Activated naive CD4-positive, alpha-beta T cell treated with Interleukin-2 at 50 U/mL for 16 hours (primary cell): ENCODE measurements at places on chromosomes 2 and 18.

GRCh38 chr2:126765395-126765794, 109.4 kb downstream of the GYPC start:
- no peak for DNase-seq

DNA sequence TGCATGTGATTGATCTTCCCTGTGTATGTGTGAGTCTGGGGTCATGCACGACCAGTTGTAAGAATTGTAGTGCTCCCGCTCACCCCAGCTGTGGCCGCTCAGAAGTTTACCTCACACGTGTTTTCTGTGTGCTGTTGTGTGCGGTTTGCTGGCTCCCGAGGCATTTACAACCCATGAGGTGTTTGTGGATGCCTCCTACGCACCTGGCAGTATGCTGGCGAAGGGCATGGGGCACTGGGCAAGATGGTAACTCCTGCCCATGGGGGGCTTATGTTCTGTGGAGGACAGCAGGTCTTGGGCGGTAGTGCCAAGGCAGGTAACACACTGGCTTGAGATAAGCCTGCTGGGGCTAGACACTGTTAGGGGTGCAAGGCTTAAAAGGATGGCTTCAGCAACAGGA, 102.6 kb upstream of the HS6ST1 start:
- DNase-seq: no peak

DNA sequence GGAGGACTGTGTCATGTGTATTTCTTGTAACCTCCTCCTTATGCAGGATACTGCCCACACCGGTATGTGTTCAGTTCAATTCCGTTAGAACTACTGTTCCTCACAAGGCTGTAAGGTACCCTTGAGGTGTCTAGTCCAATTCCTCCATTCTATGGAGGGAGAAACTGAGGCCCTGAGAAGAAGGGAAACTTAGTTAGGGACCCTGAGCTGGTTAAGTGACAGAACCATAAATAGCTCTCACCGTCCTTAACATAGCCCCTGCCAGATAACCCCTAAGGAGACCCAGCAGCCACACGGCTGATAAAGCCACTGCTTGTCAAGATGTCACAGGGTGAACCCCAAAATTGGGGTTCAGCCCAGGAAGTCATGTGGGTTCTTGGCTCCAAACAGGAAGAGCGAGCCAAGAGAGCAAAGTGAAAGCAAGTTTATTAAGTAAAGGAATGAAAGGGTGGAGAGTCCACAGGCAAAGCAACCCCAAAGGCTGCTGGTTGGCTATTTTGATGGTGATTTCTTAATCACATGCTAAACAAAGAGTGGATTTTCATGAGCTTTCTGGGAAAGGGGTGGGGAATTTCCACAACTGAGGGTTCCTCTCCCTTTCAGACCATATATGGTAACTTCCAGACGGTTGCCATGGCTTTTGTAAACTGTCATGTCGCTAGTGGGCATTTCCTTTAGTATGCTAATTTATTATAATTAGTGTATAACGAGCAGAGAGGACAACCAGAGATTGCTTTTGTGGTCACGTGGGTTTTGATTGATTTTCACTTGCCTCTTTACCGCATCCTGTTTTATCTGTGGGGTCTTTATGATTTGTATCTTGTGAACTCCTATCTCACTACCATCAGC, 83.4 kb upstream of the RTN4 start:
- DNase-seq: peak; percentile 38

- peak; percentile 37 for DNase-seq
Observed at GRCh38 chr2:64655018-64655664, 1.4 kb upstream of the SERTAD2 start.

- DNase-seq: no peak
Observed at GRCh38 chr2:11213090-11213638, 57.9 kb downstream of the SLC66A3 start.

- DNase-seq: no peak
Observed at GRCh38 chr2:62495761-62496160, 10.2 kb downstream of the TMEM17 start.

GRCh38 chr2:117396161-117396560, 418.3 kb upstream of the DDX18 start:
- no peak for DNase-seq

GRCh38 chr18:54720620-54721019, 107.7 kb upstream of the RAB27B start:
- DNase-seq: no peak

DNA sequence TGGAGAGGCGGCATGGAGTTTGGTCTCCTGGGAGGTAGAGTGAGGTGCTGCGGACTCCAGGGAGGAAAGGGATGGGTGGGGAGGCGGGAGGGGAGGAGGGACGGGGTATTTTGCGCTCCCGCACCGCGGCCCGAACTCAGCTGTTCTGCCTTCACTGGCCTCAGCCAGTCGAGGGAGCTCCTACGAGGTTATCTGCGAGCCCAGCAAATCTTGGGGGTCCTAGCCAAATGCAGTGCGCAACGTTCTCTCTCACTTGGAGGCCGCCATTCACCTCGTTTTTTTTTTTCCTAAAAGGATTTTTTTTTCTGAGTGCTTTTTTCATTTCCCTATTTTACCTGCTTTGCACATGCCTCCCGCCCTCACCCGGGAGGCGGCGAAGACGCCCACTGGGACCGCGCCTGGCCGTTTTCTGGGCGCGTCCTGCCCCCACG, 877 bp upstream of the BCL2L11 start:
- DNase-seq: peak; percentile 21

DNA sequence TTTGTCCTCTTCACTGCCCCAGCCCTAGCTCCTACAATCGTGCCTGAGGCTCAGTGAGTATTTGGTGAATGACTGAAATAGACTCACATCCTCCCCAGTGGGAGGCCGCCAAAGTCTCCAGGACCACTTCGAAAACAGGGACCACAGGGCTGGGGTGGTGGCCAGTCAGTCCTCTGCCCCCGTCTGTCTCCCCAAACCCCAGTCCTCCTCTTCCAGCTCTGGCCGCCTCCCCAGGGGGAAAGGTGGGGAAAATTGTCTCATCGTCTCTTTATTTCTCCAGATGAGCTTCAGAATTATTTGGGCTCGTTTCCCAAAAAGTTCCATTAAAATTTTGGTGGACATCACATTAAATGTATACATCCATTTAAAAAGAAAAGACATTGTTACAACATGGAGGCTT, 43.5 kb downstream of the NPPC start:
- DNase-seq: no peak

DNA sequence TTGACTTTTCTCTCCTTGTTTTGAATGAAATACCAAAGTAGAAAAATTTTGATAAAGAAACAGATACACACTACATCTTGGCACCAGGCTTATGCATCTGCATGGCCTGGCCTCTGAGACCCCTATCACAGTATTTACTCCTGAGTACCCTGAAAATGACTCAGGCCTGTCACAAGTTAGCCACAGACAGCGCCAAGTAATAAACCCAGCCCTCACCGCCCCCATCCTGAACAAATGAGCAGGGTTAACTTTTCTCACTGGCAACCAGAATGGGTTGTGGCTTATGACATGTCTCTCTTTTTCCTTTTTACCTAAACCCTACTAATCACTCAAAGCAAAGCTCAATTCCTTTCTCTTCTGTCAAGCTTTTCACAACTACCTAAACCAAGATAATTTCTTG, 35.3 kb downstream of the SPRED2 start:
- peak; percentile 24 for DNase-seq

DNA sequence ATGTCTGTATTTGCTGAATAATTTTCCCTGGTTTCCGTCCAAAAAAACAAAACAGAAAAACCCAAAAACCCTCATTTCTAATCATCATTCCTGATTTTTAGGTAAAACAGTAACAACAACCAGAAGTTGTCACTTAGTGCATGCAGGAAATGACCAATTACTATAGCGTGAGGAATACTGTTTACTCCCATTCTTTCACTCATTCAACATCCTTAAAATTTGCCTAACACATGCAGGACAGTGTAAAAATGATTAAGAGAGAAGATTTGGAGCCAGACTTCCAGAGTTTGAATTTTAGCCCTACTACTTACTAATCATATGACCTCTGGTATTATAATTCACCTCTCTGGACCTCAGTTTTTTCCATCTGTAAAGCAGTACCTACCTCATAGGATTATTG, 83.1 kb downstream of the FIGN start:
- no peak for DNase-seq

DNA sequence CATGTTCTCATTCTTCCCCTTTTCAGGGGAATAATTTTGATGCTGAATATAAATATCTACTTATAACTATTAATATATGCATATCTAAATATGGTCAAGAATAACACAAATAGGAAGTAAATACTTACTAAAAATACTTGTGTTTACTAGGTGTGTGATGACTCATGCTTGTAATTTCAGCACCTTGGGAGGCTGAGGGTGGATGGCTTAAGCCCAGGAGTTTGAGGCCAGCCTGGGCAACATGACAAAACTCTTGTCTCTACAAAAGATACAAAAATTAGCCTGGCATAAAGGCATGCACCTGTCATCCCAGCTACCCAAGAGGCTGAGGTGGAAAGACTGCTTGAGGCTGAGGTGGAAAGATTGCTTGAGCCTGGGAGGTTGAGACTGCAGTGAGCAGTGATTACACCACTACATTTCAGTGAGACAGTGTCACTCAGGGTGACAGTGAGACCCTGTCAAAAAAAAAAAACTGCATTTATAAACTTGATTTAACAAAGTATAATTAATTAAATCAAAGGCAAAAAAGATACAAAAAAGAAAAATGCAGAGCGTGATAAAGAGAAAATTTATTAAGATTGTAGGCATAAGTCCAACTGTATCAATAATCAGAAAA, 703.1 kb upstream of the VRK2 start:
- no peak for DNase-seq

- no peak for DNase-seq
Observed at GRCh38 chr2:221747289-221747972, 175.3 kb upstream of the EPHA4 start.

DNA sequence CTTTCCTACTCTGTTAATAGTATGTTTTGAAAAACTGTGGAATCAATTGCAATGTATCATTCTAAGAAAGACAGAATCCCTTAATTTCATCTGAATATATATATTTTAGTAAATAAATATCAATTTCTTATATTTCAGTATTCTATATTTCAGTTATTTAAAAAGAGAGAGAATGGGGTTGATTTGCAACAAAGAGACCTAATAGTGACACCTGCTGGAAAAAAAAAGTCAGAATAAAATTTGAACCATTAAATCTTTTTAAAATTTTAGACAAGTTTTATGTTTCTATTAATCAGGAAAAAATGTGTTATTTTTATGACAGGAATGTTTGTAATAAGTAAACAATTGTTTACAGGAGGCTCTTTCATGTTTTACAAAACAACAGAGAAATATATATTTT, 20.7 kb upstream of the CCNT2 start:
- no peak for DNase-seq

DNA sequence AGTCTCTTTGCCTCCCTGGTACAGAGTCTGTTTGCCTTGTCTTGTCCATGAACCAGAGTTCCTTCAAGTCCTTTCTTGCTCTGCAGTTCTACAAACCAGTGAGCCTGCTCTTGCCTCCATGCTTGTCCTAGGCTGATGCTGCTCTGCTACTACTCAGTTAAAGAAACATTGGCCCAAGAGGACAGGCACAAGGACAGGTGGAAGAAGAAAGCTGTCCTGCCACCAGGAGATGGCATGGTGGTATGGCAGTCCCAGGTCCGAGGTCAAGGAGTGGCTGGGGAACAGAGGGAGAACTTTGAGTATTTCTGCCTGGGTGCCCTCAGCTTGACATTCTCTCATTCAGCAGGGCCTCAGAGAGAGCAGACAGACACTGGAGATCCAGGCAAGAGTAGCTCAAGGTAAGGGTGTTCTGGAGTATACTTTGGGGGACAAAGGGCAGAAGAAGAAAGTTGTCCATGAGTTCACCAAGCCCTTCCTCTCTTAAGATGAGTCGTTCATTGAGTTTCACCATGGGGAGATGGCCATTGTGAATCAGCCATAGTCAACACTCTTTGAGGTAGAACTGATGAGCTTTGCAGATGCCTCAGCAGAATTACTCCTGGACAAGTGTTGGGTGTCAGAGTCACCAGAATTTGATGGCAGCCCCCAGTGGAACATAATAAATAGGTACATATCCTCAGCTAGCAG, 20.4 kb downstream of the TTC32 start:
- DNase-seq: no peak

DNA sequence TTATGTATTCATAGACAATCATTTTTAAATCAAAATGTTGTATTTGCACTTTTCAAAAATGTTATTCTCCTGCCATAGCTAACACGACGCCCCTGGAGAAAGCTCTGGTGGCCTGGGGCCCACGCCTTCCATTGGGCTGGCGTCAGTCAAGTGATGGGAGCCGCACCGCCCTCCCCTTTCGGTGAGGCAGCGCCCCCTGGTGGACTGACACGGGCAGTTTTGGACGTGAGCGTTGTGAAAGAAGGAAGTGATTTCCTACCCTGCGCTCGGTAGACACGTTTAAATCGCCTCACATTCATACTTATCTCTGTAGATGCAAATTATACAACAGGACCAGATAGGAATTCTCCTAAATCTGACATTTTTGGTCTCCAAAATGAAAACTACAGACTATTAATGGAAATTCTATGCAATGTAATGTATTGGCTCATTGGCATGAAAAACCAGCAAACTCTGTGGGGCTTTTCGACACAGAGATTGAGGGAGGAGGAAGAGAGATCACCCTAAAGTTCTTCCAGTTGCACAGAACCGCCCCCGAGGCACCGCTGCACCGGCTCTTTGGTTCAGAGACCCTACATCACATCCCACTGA, 326.2 kb upstream of the SOX11 start:
- DNase-seq: peak; percentile 4

DNA sequence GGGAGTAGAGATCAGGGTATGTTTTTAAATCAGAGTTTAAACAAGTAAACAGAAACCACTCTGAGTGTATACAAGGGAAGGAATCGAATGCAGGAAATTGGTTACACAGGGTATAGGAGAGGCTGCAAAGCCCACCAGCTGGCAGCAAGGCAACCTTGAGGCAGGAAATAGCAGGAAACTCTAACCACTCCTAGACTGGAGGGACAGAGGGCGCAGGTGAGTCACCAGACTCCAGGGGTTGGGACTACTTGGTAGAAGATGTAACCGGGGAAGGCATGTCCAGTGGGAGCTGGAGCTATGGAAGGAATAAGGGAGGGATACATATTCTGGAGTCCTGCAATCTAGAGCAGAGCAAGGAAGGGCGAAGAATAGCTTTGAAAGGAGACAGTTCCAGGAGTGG, 152.3 kb downstream of the MEIS1 start:
- DNase-seq: no peak

DNA sequence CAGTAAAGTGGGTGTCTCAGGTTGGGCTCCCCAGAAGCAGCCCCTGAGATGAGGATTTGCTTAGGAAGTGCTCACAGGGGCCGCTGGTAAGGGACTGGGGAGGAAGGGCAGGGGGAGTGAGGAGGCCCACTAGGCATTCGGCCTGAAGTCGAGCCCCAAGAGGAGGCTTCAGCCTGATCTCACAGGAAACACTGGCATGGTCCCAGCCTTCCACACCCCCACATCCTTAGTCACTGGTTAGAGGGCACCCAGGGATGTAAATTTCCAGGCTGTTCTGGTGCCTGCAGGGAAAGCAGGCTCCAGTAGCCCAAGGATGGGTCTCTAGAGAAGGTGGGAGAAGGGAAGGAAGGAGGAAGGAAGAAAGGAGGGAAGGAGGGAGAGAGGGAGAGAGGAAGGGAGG, 22.4 kb upstream of the KCNK3 start:
- DNase-seq: no peak

GRCh38 chr2:150030436-150031190, 443.0 kb upstream of the MMADHC start:
- no peak for DNase-seq

GRCh38 chr2:113791697-113792590, 35.5 kb upstream of the SLC35F5 start:
- no peak for DNase-seq
